ENCODE measurements at places on chromosomes 4 and X. TPM values are rescaled to one million over a fixed set of nuclear protein-coding genes. Genes with fewer than 3 reads are reported as not detected.

The FAM149A gene
- polyA plus RNA-seq, result 20.3 TPM

The CSTF2 gene
- 20.9 TPM for polyA plus RNA-seq

The MAP7D2 gene
- 0.38 TPM for polyA plus RNA-seq

The FHIP1A gene
- 2.9 TPM for polyA plus RNA-seq

The RPA4 gene
- polyA plus RNA-seq, result 0.15 TPM

The CTSO gene
- 64.7 TPM for polyA plus RNA-seq
